A549 treated with DMSO at 1 μM for 4 hours (cell line): ENCODE measurements at places on chromosomes 5 and 9. TPM values are rescaled to one million over a fixed set of nuclear protein-coding genes. Genes with fewer than 3 reads are reported as not detected.

The CAPSL gene
- not detected in 5 replicates for total RNA-seq

The TOR4A gene
- 18.6 to 28.5 TPM (median 28.1 TPM) in 5 replicates for total RNA-seq

The CD72 gene
- 0.06 to 0.13 TPM (median 0.10 TPM) in 3 of 5 replicates, not detected in the others for total RNA-seq

The INVS gene
- total RNA-seq = 8.9 to 12.4 TPM (median 11.0 TPM) in 5 replicates
